ENCODE measurements at places on chromosomes 5 and 9.

GRCh38 chr5:176817841-176818377, 7.5 kb downstream of the UNC5A start:
- no peak for DNase-seq

- no peak for DNase-seq
These were observed 180.9 kb downstream of the NR3C1 start for GRCh38 chr5:143222287-143223231.

DNA sequence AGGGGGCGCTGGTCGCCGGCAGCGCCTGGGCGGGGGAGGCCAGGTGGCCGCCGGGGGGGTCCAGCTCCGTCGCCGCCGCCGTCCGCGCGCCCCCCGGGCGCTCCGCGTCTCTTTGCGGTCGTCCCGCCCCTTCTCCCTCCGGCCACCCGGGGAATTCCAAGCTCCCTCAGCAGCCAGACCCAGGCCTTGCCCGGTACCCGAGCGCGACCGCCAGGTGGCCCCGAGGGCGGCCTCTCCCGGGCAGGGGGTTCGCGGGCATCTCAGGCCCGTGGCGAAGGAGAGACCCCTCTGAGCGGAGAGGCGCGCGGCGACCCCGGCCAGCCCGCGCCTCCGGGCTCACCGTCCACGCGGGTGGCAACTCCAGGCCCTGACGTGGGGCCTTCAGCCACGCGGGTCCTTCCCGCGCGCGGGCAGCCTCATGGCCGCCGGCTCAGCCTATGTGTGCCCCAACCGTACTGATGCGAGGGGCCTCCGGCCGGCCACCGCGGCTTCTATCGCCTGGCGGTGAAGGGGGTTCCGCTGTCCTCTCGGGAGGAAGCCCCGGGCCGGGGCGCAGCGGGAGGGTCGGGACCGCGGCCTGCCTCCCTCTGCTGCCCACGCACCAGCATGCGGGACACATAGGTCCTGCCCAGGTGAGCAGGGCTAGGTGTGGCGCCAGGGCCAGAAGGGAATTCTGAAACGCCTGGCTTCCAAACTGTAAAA, 529 bp upstream of the NRARP start:
- DNase-seq = no peak

- DNase-seq = no peak
These were observed 35.2 kb downstream of the KCNMB1 start for GRCh38 chr5:170353961-170354360.

DNA sequence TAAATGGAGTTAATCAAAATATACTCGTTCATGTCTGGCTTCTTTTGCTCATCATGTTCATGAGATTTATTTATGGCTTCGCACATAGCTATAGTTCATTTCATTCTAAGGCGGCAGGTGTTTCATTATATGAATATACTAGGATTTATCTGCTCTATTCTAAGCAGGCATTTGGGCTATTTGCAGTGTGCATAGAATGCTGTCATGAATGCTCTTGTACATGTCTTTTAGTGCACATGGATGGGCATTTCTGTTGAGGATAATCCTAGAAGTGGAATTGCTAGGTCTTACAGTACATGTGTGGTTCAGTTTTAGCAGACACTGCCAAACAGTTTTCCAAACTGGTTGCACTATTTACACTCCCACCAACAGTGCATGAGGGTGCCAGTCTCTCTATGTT, 285.3 kb upstream of the ADRA1B start:
- no peak for DNase-seq

- DNase-seq = no peak
These were observed 66.6 kb downstream of the SERINC5 start for GRCh38 chr5:80189201-80189600.

Data from stimulated activated CD8-positive, alpha-beta memory T cell treated with anti-CD3 and anti-CD28 coated beads, Interleukin-4, amount 100 ng/mL, for 1 hour (primary cell).